ENCODE measurements at places on chromosomes 5 and 9.

DNA sequence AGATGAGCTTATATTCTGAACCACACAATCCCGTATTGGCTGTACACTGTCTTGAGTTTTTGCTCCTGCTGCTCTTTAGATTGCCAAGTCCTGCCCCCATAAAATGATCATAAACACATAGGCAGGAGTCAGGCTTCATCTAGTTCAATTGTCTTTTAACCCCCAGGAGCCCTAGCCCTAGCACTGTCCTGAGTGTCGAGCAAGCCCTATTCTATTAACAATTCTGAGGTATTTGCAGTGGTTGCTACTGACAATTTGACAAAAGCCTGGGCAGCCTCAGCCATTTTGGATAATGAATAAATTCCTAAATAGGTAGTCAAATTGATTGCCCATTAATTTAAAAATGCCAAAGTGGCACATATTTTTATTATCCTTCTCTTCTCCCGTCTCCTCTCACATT is 257.2 kb downstream of the YTHDC2 start:
- DNase-seq: no peak

- no peak for DNase-seq
Measured at GRCh38 chr5:148005788-148006520, 57.8 kb upstream of the SPINK5 start.

DNA sequence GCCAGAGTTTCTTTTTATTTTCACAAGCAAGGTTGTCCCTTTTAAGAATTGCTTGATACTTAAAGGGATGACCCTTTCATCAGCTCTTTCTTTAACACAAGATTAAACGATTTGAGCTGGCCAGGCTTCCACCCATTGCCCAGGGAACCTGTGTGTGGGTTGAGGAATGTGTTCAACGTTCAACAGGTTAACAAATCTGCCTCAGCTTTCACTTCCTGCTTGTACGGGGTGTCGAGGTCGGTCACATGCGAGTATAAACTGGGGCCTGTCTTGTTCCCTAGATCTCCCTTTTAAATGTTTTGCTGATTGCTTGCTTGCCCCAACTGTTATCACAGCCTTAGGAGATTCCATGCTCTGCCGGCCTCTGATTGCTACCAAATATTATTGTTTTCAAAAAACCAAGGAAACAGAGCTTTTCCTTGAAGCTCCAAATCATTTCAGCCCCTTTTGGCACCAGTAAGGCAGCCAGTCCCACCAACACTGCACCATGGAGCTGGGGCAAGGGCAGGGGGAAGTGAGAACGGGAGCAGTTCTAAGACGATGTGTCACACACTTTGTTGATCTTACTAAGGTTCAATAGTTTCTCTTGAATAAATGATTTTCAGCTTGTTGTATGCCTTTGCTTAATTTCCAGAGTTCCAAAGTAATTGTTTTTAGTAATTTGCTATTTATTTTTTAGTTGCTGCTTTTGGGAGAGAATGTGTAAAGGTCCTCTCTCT is 10.7 kb upstream of the CLK4 start:
- no peak for DNase-seq

GRCh38 chr9:86859056-86859455 is 88.2 kb downstream of the GAS1 start:
- DNase-seq: no peak

DNA sequence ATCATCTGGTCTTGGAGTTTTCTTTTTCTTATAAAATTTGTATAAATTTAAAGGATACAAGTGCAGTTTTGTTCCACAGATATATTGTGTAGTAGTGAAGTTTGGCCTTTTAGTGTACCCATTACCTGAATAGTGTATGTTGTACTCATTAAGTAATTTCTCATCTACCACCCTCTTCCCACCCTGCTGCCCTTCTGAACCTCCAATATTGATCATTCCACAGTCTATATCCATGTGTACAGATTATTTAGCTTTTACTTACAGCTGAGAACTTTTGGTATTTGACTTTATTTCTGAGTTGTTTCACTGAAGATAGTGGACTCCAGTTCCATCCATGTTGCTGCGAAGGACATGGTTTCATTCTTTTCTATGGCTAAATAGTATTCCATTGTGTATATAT is 63.1 kb upstream of the NR3C1 start:
- no peak for DNase-seq

GRCh38 chr5:31000287-31000686 is 193.2 kb upstream of the CDH6 start:
- DNase-seq: peak; percentile 5

- no peak for DNase-seq
Measured at GRCh38 chr5:117118499-117118898, 543.9 kb upstream of the SEMA6A start.

GRCh38 chr5:124280079-124280478 is 466.4 kb downstream of the ZNF608 start:
- DNase-seq: no peak

GRCh38 chr9:113622600-113623400 is 159.3 kb downstream of the RGS3 start:
- DNase-seq: peak; percentile 86

- DNase-seq: no peak
Measured at GRCh38 chr9:16871336-16872151, 1.1 kb upstream of the BNC2 start.

DNA sequence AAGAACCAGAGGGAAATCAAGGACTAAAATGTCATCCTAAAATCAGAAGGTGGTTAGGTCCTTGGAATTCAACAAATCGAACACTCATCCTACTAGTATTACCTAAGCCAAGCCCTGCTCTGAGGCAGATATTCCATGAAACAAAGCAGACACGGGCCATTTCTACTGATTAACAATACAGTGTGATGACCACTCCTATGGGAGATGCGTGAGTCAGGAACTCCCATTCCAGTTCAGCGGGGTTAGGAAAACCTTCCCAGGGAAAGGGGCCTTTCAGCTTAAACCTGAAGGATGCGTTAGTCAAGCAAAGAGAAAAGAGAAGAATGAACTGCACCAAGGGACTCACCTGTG is 117.8 kb upstream of the LHFPL2 start:
- DNase-seq: no peak

- no peak for DNase-seq
Measured at GRCh38 chr5:142428773-142429473, 104.1 kb upstream of the SPRY4 start.

- no peak for DNase-seq
Measured at GRCh38 chr9:19641046-19641445, 147.8 kb downstream of the SLC24A2 start.

DNA sequence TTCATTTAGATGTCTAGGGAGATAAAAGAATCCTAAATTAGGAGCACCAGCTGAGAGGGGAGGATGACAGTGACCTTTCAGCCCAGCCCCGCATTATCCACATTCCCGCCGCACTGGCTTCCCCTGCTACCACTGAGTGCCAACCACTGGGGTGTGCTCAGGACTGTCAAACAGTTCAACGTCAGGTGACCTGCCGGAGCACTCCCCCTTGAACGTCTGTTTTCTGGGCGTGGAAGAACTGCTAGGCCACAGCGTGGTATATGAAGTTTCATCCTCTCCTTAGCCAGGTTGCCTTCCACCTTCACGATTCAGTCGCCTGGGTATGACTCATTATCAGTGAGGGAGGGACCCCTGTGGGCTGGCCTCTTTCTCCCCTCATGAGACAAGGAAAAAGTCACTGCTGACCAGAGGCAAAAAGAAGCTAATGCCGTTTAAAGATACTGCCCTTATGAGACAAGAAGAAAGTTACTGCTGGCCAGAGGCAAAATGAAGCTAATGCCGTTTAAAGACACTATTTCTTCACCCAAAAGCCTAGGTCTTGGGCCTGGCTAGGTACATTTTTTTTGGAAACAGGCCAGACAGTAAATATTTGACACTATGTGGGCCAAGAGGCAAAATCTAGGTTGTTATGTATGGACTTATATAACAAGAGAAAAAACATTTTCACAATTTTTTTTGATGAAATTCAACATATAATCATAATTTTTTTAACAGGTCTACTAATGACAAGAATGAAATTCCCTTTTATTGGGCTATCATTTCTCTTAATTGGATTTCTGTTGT is 4.6 kb downstream of the NMRK1 start:
- DNase-seq: no peak

DNA sequence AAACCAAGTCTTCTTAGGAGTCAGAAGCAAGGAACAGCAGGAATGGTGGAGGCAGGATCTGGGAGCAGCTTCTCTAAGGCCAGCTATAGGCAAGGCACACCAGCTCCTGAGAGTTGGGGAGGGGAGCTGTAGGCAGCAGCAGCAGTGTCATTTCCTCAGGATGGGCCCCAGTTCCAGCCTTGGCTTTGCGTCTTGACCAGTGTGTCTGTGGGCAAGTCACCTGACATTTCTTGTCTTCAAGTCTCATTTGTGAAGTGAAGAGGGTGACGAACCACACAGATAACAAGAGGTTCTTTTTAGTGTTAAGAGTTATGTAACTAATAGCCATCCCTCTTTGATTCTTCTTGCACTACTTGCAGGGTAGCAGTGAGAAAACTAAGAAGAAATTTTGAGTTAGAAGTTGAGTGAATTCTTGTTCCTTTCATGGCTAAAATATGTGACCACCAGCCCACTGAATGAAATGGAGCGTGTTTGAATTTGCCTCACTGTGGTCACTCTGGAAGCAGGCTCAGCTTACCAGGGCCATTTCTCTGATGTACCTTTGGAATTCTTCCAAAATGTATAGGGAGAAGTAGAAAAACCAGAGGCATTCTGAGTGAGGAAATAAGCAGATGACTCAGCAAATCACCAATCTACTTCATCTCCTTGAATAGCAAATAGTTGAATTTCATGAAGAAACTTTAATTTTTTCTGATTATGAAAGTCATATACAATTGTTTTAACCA is 42.4 kb downstream of the RHOBTB3 start:
- peak; percentile 77 for DNase-seq

- no peak for DNase-seq
Measured at GRCh38 chr5:25974451-25974850, 1063.9 kb downstream of the CDH9 start.

DNA sequence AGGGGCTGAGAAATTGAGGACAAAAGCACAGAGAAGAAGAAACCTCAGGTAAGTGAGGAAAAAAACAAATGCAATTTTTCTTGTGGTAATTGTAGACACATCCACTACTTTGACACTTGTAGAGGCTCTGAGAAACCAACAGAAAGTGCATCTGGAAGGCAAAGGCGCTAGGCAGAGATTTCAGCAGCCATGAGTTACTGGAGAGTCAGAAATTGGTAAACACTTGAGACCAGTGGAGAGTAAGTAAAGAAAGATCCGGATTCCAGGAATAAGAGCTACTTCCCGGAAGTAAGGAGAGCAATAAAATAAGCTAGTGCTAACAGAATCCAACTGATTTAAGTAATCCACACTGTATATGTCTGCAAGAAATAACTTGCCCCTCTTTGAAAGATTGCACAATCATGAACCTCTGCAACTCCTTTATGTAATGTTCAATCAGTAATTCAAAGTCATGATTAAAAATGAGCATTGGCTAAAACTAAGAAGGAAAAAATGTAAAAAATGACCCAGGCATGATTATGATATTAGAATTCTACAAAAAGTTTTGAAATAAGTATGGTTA is 382.1 kb downstream of the CDH18 start:
- DNase-seq: no peak

DNA sequence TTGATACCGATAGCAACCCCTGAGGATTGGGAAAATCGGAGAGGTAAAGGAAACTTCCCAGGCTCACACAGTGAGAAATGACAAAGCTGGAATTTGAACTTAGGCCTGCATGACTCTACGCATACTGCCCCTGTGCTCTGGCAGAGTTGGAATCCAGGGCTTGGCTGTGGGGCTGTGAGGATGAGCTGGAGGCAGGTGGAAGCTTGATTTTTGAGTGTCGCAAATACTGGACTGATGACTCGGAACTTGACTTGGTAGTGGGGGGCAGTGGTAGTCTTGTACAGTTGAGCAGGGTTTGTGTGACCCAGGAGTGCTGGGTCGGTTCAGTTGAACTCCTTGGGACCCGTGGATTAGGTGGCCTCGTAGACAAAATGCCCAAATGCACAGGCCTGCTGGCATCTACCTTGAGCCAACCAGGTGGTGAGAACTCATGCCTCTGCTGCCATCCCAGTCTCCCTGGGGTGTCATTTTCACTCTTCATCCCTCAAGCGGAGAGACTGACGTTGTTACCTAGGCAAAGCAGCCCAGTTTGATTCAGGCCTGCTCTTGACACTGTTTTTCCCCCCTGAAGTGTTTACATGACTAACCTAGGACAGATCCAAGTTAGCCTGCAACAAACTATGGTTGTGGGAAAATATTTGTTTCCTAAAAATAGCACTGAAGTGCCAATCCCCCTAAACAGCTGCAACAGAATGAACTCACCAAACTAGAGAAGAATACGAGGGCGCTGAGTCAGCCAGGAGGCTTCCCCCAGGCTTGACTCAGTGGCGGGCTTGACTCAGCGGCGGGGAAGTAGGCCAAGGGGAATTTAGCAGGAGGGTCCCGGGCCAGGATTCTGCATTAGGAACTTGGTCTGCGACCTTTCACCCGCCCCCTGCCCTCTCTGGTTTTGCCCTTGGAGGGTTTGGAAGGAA is 45.7 kb upstream of the ORM1 start:
- DNase-seq: peak; percentile 19

DNA sequence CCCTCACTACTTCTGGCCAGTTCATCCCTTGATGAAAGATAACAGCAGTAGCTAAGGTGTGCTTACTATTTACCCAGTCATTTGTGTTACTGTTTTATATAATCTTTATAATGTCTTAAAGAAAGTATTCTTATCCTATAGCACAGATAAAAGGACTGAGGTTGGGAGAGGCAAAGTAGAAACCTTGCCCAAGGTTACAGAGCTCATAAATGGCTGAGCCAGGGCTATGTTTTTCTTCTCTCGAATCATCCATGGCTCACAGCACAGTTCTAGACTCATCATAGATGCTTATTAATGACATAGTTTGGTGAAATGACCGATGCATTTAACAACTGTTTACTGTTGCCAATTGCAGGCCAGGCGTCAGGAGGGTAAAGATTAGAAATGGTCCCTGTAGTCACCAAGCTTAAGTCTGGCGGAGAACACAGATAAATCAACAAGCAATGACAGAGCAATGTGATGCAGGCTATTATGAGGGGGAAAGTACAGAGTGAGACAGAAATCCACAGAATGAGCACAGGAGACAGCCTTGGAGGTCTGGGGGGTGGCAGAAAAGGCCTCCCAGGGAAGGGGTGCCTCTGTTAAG is 65.6 kb upstream of the ZNF622 start:
- DNase-seq: no peak

DNA sequence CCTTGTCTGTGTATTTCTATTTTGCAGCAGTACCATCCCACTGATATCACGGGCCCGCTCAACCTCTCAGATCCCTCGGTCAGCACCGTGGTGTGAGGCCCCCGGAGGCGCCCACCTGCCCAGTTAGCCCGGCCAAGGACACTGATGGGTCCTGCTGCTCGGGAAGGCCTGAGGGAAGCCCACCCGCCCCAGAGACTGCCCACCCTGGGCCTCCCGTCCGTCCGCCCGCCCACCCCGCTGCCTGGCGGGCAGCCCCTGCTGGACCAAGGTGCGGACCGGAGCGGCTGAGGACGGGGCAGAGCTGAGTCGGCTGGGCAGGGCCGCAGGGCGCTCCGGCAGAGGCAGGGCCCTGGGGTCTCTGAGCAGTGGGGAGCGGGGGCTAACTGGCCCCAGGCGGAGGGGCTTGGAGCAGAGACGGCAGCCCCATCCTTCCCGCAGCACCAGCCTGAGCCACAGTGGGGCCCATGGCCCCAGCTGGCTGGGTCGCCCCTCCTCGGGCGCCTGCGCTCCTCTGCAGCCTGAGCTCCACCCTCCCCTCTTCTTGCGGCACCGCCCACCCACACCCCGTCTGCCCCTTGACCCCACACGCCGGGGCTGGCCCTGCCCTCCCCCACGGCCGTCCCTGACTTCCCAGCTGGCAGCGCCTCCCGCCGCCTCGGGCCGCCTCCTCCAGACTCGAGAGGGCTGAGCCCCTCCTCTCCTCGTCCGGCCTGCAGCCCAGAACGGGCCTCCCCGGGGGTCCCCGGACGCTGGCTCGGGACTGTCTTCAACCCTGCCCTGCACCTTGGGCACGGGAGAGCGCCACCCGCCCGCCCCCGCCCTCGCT is 1.9 kb downstream of the LRRC26 start:
- DNase-seq: no peak
